ENCODE measurements at places on chromosomes 3 and 15. TPM values are rescaled to one million over a fixed set of nuclear protein-coding genes. Genes with fewer than 3 reads are reported as not detected.
A peak's percentile ranks its signal among the peaks of the same experiment; 100 is the strongest.

- DNase-seq = no peak
Observed at GRCh38 chr3:38739396-38739689, 76.7 kb downstream of the SCN10A start.

DNA sequence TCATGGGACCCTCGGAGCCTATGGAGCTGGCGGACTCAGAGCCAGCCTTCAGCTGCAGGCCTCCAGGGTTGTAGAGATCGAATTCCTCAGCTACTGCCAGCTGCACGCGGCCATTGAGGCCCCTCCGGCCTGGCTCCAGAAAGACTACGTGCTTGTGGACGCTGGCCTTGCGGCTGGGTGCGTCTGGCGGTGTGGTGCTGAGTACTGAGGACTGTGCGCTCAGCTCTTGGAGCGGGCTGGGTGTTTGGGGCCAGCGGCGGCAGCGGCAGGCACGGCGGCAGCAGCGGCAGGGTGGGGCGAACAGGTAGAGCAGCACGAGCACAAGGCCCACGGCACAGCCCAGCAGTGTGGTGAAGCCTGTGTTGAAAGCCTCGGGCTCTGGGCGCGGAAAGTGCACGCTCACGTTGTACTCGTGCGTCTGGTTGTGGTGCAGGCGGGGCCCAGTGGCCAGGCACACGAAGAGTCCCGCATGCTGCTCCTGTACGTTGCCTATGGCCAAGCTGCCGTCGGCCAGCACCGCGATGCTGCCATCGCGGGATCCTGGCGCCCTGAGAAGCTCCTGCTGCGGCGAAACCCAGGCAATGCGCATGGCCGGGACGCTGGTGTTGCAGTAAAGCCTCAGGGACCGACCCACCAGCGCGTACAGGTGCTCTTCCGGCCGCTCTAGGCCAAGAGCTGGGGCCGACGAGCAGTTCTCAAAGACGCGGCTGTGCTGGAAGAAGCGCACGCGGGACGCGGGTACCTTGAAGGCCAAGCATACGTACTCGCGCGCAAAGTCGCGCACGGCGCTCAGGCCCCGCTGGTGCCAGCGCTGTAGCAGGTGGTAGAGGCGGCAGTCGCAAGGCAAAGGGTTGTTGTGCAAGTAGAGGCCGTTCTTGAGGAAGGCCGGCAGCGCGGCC lies 1.3 kb downstream of the AMIGO3 start:
- peak; percentile 73 for DNase-seq

GRCh38 chr3:154656486-154656885 lies 226.5 kb upstream of the GPR149 start:
- no peak for DNase-seq

DNA sequence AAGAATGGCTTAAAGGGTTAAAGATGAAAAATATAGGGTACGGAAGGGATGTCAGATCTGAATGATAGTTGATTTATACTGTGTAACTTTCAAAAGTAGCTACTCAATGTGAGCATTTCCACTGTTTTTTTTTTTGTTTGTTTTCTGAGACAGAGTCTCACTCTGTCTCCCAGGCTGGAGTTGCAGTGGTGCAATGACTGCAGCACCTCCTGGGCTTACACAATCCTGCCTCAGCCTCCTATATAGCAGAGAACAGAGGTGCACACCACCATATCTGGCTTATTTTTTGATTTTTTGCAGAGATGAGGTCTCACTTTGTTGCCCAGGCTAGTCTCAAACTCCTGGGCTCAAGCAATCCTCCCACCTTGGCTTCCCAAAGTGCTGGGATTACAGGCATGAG lies 9.9 kb upstream of the PXK start:
- DNase-seq = no peak

- peak; percentile 77 for DNase-seq
Observed at GRCh38 chr3:45938864-45939263, 4.4 kb upstream of the CXCR6 start.

DNA sequence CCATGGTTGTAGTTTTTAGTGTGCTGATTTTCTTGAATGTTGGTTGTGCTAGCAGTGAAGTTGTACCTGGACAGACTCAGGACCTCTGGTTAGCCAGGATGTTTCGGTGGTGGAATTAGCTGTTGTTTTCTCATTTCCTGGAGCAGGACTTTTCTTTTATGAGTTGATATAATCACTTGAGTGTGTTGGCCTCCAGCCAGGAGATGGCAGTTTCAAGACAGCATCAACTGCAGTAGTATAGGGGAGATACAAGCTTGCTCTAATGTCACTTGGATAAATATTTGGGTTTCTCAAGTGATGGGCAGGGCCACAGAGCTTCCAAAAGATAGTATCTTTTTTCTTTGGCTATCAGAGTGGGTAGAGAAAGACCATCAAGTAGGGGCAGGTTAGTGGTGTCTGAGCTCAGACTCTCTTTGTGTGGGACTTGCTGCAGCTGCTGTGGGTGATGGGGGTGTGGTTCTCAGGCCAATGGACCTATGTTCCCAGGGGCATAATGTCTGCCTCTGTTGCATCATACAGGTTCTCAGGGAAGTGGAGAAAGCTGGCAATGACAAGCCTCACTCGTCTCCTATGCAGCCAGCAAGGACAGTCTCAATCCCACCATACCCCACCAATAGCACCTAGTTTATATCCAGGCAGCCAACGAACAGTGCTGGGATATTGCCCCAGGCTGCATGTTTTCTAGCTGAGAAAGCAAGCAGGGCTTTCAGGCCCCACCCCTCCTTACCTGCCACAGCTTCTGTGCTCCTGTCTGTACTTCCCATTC lies 14.6 kb upstream of the OR5K2 start:
- DNase-seq = no peak

GRCh38 chr15:62873203-62873602 lies 169.3 kb upstream of the TPM1 start:
- no peak for DNase-seq

DNA sequence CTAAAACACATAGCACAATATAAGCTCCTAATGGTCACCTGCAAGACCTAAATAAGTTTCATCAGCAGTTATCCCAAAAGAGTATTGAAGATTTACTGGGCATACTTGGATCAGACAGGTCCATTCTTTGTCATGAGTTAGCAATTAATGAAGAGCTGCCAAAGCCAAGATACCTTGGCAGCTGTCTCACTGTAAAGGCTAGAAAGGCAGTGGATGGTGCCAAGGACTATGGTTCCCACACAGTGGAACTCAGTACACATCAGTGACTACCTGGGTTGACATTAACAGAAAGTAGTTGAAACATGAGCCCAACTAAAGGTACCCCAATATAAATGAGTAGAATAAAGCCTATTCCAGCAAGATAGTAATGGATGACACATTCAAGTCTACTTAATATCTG lies 41.1 kb upstream of the TMCO5A start:
- no peak for DNase-seq

MYRIP gene
- 5.9 TPM for total RNA-seq

DNA sequence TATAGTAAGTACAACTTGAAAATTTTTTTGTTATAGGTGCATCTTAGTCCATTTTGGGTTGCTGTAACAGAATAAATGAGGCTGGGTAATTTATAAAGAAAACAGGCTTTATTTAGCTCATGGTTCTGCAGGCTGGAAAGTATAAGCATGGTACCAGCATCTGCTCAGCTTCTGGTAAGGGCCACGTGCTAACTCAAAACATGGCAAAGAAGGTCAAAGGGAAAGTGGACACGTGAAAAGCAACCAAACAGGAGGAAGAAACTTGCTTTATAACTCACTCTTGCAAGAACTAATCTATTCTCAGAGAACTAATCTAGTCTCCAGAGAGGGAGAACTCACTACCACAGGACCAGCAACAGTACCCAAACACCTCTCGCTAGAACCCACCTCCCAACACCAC lies 9.1 kb downstream of the HDGFL3 start:
- DNase-seq = no peak

GRCh38 chr3:17931131-17931530 lies 188.7 kb upstream of the TBC1D5 start:
- DNase-seq = no peak

GRCh38 chr3:12974334-12974733 lies 98.9 kb downstream of the IQSEC1 start:
- DNase-seq = no peak

TEX55 gene
- not detected for total RNA-seq

- DNase-seq = no peak
Observed at GRCh38 chr3:193030276-193030675, 112.6 kb upstream of the MB21D2 start.
